ENCODE measurements at places on chromosomes 3 and 15. TPM values are rescaled to one million over a fixed set of nuclear protein-coding genes. Genes with fewer than 3 reads are reported as not detected.

- peak; percentile 29 for DNase-seq
Observed at GRCh38 chr3:186825294-186825821, 17.2 kb upstream of the ADIPOQ start.

GRCh38 chr3:10933021-10933420 is 59.5 kb upstream of the SLC6A1 start:
- no peak for DNase-seq

GRCh38 chr15:58732625-58733363 is 16.7 kb downstream of the ADAM10 start:
- DNase-seq = no peak

Gene PTX3
- 4.7 TPM for total RNA-seq

Gene GAP43
- total RNA-seq = 125 TPM

- no peak for DNase-seq
Observed at GRCh38 chr15:58221591-58222241, 83.5 kb downstream of the AQP9 start.

DNA sequence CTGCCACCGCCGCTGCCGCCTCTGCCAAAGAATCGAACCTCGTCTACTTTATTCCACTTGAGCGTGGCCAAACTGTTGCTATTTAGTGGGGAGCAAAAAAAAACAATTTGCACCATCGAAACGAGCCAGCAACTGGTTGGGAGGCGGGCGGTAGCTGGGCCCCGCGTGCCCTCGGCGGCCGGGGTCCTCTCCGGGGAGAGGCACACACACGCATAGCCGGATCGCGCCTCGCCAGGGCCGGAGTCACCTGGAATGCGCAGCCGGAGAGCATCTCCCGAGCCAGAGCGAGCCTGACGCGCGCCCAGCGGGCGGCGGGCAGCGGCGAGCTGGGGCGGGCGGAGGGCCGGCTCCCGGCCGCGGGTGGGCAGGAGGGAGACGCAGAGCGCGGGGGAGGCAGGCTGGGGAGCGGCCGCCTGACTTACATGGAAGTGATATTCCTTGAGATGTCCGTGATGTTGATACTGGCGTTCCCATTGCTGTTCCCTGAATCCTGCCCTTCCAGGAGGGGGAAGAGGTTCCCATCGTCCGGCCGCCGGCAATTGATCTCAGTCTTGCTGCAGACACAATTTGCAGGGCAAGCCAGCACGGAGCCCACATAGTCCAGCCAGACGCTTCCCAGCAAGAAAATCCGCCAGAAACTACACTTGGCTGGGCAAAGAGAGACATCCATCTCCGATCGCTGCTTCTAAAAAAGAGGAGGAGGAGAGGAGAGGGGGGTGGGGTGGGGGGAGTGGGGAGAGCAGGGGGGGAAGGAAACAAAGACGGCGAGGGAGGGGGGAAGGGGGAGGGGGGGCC is 858 bp downstream of the NTRK3 start:
- peak; percentile 65 for DNase-seq

Gene GOLGA6L9
- total RNA-seq = 9.5 TPM
